ENCODE measurements at places on chromosomes 7 and 10.

DNA sequence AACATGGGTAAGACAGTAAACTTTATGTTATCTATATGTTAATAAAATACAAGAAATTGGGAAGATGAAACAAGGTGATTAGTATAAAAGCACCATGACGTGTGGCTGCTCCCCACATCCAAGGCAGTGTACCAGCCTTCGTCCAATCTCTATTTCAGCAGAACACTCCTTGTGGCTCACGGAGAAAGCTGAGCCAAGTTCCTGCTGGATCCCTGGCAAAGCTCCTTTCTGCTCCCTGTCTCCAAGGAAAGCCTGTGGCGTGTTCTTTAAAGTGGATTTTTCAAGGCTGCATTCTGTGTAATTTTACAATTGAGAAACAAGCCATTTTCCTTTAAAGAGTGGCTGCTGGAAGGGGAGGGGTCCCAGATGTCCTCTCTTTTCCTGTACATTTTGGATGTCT lies 467.3 kb downstream of the PTPRN2 start:
- DNase-seq, result no peak

DNA sequence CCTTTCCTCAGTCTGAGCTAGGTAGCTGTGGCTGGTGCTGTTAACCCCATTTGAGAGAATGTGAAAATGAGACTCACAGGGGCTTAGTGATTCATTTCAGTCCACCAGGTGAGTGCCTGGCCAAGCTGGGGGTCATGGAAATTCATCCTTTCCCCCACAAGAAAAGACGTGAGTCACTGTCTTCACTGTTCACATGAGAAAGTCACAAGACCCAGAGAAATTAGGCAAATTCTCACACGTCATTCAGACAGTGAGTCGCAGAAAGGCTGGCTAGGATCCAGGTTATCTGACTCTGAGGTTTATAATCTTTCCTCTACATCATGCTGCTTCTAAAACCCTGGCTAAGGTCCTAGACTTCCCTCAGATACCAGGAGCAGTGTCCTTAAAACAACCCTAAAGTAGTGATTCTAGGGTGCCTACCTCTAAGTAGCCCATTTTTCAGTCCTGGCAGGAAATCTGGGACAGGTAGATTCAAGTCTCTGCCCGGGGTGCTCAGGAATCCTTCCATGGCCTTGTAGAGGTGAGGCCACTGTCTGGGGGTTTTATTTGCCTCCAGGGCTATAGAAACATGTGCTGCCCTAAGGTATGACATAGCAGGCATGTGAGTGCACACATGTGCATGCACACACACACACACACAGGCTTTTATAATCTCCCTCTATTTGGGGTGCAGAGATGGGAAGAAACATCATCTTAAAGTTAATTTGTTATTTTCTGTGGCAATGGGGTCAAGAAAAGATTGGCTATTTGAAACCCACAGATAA lies 427.9 kb upstream of the CELF2 start:
- peak; percentile 21 for DNase-seq

GRCh38 chr7:72386118-72386517 lies 26.0 kb downstream of the CALN1 start:
- DNase-seq, result no peak

DNA sequence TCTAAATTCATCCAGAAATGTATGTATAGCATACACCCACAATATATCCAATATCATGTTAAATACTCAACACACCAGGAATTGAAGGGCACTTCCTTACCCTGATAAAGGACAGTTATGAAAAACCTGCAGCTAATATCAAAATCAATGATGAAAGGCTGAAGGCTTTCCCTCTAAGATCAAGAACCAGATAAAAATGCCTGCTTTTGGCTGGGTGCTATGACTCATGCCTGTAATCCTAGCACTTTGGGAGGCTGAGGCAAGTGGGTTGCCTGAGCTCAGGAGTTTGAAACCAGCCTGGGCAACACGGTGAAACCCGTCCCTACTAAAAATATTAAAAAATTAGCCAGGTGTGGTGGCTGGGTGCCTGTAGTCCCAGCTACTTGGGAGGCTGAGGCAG lies 21.6 kb upstream of the UPP1 start:
- no peak for DNase-seq

DNA sequence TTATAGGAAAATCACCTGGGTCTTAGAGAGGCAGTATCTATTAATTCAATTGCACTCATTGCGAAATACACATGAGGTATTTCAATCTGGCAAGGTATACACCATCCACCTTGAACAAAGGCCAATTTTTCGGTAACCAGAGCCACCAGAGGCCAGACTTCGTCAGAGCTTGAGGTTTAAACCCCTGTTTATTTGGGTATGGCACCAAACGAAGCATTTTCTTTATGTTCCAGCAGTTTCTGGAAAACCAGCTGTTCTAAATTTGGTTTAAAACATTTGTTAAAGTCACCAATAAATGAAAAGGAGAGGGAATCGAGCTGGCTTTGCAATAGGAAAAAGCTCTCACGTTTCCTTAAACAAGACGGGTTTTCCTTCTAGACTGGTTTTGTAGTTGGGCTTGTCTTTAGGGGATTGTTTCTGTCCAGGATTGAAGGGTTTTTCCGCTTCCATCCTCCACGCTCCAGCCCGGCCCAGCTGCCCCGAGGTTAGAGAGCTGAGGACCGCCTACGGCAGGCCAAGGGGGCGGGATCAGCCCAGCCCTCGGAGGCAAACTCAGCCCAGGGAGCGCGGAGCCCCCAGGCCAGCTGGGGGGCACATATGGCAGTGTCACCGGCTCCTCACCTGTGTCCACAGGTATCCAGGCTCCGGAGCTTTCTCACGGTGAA lies 539.4 kb upstream of the MGMT start:
- DNase-seq, result no peak

- no peak for DNase-seq
Measured at GRCh38 chr10:113381981-113382509, 170.8 kb upstream of the HABP2 start.

DNA sequence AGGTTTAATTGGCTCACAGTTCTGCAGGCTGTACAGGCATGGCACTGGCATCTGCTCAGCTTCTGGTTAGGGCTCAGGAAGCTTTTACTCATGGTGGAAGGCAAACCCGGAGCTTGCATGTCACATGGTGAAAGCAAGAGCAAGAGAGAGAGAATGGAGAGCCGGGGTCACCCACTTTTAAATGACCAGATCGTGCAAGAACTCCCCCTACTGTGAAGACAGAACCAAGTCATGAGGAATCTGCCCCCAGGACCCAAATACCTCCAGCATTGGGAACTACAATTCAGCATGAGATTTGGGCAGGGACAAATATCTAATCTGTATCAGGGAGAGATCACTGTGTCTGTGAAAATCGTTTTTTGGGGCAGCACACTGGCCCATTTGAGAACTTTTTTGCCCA lies 110.0 kb upstream of the MYO3A start:
- DNase-seq, result no peak

GRCh38 chr7:41104631-41105030 lies 598.3 kb downstream of the INHBA start:
- DNase-seq, result no peak

All from stimulated activated CD4-positive, alpha-beta T cell treated with anti-CD3 and anti-CD28 coated beads, TNF-alpha, amount 100 ng/mL, for 24 hours (primary cell).